ENCODE measurements at places on chromosomes 4 and X.

GRCh38 chr4:42628740-42629139 lies 28.2 kb downstream of the ATP8A1 start:
- DNase-seq: no peak

DNA sequence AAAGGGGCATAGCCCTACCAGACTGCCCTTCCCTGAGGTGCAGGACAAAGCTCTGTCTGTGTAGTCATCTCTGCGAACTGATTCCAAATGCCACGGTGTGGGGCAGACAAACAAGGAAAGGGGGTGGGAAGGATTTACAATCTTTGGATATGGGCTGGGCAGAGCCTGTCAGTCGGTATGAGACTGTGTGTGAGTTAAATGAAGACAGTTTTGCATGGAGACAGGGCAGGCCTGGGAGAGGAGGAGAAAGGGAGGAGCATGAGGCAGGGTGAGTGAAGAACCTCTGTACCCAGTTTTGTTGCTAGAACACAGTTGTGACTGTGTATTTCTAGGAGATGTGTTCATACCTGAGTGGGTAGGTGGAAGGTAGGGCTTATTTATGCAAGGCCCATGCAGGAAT lies 59.4 kb upstream of the MSN start:
- no peak for DNase-seq

GRCh38 chr4:26463386-26463785 lies 26.9 kb downstream of the CCKAR start:
- DNase-seq: no peak

GRCh38 chr4:19496756-19497155 lies 754.9 kb upstream of the SLIT2 start:
- DNase-seq: no peak

DNA sequence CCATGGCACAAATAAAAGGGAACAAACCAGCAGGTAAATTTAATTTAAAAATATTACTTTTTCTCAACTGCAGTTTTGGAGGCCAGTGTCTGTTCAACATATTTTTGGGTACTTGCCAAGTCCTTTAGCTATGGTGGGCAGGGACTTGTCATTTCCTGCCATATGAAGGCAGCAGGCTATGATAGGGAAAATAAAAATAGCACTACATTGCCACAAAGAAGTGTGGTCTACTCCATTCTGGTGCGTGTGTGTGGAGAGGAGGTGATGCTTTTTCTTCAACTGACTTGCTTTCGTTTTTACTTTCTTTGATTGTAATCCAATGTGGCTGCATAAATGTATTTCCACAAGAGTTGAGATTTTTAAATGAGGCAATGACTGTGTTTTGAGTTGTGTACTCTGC lies 17.2 kb downstream of the GPR174 start:
- no peak for DNase-seq

DNA sequence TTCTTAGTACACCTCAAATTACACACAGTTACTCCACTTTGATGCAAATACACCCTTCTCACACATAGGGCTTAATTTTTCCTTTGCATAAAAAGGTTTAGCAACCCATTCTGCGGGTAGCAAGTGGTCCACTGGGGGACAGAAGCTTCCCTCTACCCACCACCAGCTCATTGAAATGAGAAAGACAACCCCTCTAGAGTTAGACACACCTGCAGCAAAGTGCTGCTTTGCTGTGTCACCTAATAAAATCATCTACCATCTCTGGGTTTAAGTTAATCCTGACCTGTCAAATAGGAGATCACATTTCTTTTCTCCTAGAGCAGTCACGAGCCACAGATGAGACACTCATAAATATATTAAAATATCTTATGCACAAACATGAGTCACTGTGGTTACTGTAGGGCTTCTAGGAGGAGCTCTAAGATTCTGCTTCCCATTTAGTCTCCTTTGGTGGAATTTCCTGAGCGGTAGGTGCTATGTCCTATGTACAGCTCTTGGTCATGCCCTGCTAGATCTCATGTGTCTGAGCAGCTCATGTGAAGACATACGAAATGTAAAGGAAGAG lies 11.9 kb downstream of the BMX start:
- no peak for DNase-seq

- no peak for DNase-seq
Measured at GRCh38 chrX:20517565-20517964, 250.9 kb upstream of the RPS6KA3 start.

GRCh38 chrX:16743604-16744325 lies 24.4 kb downstream of the SYAP1 start:
- DNase-seq: peak; percentile 4

- DNase-seq: no peak
Measured at GRCh38 chr4:154088741-154089140, 299.9 kb upstream of the SFRP2 start.

GRCh38 chrX:16914058-16914457 lies 32.4 kb upstream of the REPS2 start:
- DNase-seq: no peak

GRCh38 chrX:97132664-97133415 lies 249.1 kb downstream of the RPA4 start:
- DNase-seq: no peak

- DNase-seq: no peak
Measured at GRCh38 chrX:71923516-71923915, 12.9 kb downstream of the NHSL2 start.

DNA sequence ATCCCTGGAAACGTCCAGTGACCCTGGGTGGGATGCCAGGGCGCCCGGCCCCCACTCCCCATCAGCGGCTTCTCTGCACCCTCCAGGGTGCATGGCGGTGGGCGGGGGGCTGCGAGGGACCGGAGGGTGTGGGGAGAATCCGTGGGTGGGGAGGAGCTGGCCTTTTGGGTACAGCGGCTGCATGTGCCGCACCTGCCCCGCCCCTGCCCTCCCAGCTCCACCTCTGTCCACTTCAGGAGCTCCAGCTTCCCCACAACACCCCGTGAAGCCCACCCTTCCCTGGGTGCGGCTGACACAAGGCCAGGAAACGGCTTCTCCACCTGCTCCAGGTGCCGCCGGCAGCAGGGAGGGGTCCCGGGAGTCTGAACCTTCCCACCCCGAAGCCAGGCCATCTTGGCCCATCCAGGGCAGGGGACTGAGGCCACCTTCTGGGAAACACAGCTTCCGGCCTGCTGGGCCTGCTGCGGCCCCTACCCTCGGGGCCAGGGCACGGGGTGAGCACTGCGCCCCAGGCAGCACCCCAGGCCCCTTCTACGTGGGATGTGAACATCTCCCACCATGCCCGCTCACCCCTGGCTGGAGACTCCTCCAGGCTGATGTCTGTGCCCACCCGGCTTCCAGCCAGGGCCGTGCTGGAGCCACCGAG lies 34.6 kb downstream of the CPLX1 start:
- no peak for DNase-seq

- DNase-seq: no peak
Measured at GRCh38 chr4:22434895-22435294, 81.0 kb downstream of the ADGRA3 start.

Measured in amniotic stem cell (primary cell).